ENCODE measurements at places on chromosomes 1 and 21.

- DNase-seq, result no peak
Observed at GRCh38 chr21:26082549-26082948, 88.0 kb downstream of the APP start.

DNA sequence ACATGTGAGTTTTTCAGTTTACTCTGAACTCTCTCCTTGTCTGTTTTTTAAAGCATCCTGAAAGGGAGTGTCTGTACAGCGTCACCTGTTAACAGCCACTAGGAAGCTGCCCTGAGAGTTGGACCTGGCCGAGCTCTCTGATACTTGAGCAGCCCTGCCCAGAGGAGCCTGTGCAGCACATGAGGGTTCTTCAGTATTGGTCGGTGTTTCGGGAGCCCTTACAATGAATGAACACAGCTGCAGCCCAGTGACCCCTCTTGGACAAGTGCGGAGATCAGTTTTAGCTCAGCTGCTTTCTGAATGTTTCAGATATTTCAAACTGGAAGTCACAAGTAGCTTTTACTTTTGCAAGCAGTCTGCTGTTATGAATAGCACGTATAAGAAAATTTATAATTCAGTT lies 39.2 kb downstream of the ADARB1 start:
- DNase-seq, result no peak

GRCh38 chr21:33042812-33043211 lies 17.1 kb downstream of the OLIG2 start:
- peak; percentile 38 for DNase-seq

GRCh38 chr1:92410706-92411105 lies 76.0 kb downstream of the GFI1 start:
- DNase-seq, result no peak

GRCh38 chr1:220983877-220984635 lies 104.8 kb downstream of the HLX start:
- no peak for DNase-seq

DNA sequence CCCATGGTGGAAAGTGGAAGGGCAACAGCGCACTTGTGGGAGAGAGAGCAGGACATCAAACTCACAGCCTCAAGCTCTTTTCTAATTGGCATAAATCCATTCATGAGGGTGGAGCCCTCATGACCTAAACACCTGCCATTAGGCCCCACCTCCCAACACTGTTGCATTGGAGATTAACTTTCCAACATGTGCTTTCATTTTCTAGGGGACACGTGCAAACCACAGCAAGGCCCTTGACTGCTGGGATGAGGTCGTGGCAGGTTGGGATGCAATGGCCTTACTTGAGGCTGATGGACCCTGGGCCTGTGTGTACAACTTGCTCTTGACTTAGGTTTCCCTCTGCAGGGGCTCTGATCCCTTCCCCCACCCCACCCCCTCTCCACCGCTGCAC lies 35.9 kb upstream of the NEK2 start:
- no peak for DNase-seq

DNA sequence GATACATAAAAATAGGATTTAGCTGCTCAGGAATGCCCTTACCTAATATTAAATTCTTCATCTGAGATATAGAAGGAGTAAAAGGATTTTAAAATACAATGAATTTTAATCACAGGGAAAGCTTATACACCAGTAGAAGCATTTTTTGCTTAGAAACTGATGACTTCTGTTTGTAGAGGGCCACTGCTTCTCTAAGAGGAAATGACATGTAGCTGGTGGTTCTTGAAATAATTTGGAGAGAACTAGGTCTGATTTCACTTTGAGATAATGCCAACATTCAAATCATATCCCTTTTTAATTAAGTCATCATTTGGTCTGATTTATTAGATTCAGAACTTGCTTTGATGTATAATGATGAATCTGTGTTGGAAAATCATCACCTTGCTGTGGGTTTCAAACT lies 166.6 kb upstream of the SGIP1 start:
- DNase-seq, result no peak

DNA sequence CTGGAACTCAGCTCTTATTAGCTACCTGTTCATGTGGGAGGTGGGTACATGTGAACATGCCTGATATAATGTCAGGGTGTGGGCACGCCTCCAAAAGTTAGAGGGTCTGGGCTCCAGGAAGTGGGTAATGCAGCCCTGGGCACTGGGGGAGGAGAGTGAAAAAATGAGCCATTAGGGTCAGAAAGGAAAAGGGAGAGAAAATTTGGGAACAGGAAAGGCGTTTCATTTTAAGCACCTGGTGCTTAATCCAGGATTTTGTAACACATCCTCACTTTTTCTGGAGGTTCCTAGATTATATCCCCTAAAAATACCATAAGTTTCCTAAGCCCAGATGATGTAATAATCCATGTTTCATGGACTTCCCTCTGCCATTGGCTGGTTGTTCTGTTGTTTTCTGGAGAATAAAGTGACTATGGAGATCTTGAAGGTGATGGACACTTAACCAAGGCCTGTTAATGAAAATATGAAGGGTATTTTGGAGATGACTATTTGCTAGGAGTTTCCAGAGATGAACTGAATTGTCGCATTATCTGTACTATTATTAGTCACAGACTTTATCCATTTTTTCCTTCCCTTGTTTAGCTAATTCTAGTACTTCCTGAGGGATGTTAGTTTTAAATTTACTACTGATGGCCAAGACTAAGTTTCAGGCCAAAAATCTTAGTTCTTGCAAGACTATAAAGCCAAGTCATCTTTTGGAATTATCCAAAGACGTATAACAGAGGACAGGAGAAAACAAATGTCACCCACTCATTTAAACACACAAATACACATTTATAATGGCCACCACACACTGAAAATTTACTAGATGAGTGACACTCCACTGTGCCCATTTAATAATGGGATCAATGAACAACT lies 24.4 kb upstream of the TARBP1 start:
- DNase-seq, result no peak

DNA sequence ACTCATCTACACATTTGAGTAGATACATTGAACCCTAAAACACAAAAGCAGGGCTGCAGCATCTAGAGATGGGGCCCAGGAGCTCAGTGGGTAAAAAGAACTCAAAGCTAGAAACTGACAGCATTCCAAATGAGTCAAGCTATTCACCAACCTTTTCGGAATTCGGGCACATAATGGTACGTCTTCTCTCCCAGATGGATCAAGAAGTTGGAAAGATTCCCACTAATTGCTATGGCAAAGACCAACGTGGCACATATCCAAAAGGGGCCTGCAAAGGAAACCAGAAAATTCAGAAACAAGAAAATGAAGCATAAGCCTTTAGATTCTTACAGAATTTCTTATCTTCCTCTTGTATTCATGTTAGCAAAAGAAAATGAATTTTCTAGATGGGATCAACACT lies 18.4 kb downstream of the YIPF1 start:
- no peak for DNase-seq

DNA sequence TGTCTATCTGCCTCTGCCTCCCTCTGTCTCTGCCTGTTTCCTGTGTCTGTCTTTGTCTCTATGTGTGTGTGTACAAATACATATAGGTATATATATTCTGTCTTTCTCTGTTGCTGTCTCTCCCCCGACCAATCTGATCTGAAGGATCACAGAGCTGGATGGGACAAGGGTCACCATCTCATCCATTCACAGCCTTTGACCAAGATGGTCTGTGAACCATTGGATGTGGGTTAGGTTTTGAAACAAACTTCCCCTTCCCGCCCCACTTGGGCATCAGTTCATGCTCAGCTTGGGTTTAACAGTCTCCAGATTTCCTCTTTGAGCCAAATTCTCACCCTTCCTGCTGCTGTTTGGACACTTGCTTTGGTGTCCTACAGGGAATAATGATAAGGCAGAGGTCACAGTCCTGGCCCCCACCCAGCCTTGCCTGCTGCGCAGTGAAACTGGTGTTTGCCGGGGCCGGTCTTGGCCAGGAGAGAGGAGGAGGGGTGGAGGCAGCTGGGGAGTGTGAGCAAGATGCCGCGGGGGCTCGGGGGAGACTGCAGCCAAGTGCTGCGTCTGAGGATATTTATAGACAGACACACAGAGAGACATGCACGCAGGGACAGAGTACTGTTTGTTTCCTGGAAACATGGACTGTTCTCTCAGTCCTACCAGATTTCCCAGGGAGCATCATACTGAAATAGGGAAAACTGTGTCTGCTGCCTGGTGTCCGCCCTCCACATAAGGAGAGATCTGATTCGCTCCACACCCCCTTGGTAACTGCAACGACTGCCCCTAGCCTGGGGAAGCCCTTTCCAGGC lies 27.0 kb upstream of the BTG2 start:
- DNase-seq, result no peak

DNA sequence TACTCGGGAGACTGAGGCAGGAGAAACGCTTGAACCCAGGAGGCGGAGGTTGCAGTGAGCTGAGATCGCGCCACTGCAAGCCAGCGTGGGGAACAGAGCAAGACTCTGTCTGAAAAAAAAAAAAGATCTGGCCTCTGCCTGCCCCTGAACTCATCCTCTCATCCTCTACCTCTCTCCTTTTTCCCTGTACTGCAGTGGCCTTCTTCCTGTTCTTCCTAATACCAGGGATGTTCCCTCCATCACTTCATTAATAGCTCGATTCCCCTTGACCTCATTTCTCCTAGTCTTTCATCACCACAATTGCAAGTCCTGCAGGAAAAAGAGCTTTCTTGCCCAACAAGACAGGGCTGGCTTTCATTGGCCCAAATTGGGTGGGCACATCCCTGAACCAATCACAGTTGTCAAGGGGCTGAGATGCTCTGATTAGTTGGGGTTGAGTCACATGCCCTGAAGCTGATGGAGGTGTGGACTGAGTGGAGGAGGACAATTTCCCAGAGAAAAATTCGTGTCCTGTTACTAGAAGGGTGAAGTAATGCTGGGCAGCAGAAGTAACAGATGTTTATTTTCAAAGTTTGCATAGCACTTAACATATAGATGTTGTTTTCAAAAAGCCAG lies 86.8 kb upstream of the PUM1 start:
- no peak for DNase-seq

DNA sequence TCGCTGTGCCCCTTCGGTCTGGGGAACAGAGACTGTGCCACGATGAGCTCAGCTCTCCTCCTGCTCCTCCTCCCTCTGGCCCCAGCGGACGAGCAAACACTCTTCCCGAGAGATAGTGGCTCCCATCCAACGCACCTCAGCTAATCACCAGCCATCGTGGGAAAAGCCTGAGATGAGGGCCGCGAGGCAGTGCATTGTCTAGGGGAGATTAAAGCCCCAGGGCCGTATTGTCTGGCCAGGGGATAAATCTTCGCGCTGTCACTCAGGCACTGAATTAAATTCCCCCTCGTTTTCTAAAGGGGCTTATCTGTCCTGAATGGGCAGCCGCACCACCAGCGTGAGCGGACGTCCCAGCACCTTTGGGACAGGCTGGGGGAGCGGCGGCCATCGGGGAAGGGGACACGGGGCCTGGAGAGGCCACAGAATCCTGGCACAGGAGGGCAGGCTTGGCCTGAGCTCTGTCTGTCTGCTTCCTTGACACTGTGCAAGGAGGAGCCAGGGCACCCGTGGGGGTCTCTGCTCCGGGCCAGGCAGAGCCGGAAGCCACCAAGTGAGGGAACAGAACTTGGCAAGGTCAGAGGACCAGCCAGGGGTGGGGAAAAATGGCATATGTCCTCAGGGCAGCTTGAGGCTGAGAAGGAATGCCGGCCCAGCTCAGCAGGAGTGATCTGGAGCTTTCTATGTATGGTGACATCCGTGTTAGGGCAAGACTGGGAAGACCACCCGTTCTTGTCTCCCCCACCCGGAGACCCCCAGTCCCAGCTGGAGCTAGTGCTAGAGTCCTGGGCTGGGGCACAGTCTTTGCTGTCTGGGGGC lies 32.3 kb downstream of the PRDM16 start:
- DNase-seq, result no peak

- no peak for DNase-seq
Observed at GRCh38 chr1:185921636-185922035, 187.4 kb downstream of the HMCN1 start.

- DNase-seq, result no peak
Observed at GRCh38 chr1:216209125-216209524, 214.1 kb downstream of the USH2A start.

- DNase-seq, result no peak
Observed at GRCh38 chr1:47680815-47681475, 243.1 kb downstream of the FOXD2 start.

- DNase-seq, result no peak
Observed at GRCh38 chr1:110675060-110675791, 486 bp upstream of the KCNA3 start.

- no peak for DNase-seq
Observed at GRCh38 chr1:117365350-117366176, 1.7 kb upstream of the MAN1A2 start.

- DNase-seq, result no peak
Observed at GRCh38 chr21:44571296-44571695, 2.2 kb upstream of the KRTAP10-4 start.

DNA sequence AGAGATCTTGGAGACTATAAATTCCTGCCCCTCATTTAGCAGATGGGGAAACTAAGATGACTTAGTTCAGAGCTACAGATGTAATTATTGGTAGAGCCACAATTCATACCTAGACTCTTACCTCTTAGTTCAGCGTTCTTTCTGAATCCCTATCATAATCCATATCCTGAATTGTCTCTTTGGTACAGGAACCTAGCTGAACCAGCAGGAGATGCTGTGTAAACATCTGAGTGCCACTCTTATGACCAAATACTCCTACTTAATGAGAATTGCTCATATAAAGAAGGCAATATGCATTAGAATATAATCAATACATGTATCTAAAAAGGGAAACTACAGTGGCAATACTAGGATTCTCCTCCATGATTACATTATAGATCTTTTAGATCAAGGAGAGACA lies 459.0 kb downstream of the SIPA1L2 start:
- DNase-seq, result no peak

DNA sequence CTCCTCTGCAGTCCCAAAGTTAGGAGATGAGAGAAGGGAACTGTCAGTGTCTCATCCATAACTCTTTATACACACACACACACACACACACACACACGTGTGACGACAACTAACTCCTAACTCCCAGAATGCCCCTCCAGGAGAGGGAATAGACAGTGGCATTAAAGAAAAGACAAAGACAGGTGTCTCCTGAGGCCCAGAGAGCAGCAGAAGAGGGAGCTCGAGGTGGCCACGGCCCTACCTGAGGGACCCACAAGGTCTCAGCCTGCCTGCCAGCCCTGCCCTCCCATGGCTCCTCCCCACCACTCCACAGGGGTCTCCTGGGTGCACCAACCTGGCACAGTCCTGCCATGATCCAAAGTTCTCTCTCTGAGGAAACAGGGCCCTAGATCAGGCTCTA lies 1.6 kb upstream of the PHLDA3 start:
- DNase-seq, result no peak

- no peak for DNase-seq
Observed at GRCh38 chr1:5271264-5271663, 616.9 kb downstream of the AJAP1 start.

DNA sequence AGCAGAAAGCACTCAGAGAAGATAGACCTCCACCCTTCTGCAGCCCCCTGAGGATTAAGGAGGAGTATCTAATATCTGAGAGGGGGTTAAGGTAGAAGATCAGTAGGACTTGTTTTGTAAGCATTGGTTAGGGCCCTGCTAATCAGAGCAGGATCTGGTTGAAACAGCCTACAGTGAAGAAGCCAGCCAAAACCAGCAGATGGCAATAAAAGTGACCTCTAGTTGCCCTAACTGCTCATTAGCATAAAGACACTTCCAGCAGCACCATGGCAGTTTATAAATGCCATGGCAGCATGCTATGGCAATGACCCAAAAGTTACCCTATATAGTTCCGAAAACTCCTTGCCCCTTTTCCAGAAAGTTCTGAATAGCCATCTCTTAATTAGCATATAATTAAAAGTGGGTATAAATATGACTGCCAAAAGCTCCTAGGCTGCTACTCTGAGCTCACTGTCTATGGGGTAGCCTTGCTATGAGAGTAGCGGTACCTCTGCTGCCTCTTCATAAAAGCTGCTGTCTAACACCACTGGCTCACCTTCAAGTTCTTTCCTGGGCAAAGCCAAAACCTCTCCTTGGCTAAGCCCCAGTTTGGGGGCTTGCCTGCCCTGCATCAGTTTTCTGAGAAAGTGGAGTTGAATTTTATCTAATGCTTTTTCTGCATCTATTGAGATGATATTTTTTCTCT lies 254.2 kb downstream of the PAPPA2 start:
- no peak for DNase-seq

Measured in kidney capillary endothelial cell (primary cell).